ENCODE measurements at places on chromosomes 3 and 15.

DNA sequence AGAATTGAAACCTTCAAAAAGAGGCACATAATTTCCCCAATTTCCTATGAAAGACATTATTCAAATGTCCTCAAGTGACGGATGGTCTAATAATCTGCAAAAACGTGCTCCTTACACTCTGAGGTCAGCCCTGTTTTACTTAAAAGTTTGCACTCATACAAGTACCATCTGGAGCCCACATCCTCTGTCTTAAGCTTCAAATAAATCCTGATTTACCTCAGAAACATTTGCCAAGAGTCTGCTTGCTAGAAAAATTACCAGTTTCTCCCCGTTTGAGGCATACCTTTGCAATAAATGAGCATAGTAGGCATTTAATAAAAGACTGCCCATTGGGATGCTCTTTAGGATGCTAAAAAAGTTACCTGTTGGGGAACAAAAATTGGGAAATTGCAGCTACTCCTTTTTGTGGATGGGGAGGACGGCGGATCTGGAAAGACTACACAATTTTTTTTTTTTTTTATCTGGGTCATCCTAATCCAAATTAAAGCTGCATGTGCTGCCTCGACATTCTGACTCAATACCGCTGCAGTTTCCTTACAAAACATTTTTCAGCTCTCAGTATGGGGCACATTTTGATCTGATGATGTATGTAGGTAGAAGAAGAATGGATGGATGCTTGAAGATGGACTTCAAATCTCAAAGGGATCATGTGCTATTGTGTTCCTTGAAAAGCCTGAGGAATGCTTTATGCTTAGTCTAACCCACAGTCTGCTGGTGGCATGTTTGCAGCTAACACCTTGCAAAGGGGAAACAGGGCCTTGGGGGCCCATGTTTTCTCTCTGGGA, 233.7 kb upstream of the ADAMTS9 start:
- DNase-seq: no peak

- DNase-seq: no peak
Measured at GRCh38 chr3:23157331-23157730, 45.8 kb upstream of the UBE2E2 start.

- DNase-seq: no peak
Measured at GRCh38 chr15:51625236-51625635, 2.7 kb upstream of the DMXL2 start.

GRCh38 chr3:177440456-177441104, 243.3 kb upstream of the TBL1XR1 start:
- DNase-seq: no peak

- no peak for DNase-seq
Measured at GRCh38 chr3:29384640-29385039, 103.8 kb downstream of the RBMS3 start.

GRCh38 chr3:66023738-66024385, 14.9 kb downstream of the MAGI1 start:
- DNase-seq: no peak
